Omental fat pad (tissue), 4 donors: ENCODE measurements at places on chromosomes 7 and 10.

DNA sequence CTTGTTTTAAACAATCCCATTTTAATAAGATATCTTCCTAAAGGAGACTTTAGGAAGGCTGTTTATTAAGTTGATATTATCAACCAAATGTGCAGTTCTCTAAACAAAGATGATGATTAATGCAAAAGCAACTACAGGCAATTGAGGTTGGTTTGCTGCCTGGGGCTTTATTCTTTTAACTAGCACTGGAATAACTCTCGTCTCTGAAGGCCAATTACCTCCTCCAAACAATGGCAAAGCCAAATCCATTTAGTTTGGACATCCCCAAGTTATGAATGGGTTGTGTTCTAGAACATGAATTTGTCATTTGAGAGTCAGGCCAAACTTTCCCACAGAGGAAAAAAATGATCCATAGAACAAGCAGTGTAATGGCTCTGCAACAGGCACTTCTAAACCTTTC, 114.1 kb downstream of the SLC16A9 start:
- no peak for DNase-seq

DNA sequence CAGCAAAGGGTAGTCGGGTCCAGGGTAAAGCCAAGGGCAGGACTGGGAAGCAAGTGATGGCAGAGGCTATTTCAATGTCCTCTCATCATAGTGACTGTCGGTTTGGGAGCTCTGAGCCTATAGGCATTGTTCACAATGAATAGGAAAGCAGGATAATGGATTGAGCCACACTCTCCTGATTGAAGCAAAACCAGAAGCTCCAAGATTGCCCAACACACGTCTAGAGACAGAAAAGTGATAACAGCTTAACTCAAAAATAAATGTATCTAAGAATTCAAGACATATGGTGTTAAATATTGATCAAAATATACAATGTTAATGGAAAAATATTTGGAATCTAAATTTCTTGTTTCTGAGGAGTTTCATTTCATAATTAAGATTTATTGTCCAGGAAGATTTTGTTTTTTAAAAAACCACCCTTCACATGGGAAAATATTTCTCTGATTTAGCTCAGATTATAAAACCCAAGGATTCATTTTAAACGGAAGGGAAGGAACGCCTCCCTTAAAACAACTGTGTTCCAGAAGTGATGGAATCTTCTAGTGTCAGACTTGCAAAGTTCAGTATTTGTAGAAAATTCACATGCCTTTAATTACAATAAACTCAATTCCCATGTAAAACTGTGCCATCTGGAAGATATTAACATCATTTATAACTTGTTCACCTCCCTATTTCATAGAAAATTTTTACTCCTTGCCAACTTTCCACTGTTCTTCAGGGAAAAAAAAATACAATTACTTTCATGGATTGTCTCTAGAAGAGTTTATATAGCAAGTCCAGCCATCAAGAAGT, 54.5 kb downstream of the NRP1 start:
- no peak for DNase-seq

GRCh38 chr10:1361411-1362105, 305.4 kb downstream of the WDR37 start:
- DNase-seq: no peak

DNA sequence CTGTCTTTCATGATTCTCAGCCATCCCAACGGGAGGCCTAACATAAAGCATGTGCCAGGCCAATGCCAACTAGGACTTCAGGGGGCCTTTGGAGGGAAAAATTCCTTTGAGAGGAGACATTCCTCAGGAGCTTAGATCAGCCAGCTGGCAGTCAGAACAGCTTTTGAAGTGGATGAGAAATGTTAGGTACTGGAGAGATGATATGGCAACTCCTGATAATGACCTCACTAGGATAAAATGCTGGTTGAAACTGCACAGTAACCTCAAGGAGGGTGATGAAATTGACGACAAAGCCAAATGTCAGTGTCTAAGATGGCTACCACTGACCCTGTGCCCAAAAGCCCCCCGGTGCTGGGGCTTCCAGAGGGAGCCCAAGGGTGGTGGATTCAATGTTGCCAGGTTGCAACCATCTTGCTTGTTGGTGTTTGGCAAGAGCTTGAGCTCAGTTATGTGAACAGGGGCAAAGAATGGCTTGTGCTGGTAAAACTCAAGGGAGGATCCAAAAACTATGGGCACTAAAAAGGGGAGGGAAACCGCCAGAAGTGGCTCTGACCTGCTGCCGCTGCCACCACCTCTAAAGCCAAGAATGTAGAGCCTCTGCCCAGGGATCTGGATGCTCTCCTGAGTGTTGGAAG, 121.2 kb downstream of the UBE2H start:
- no peak for DNase-seq

DNA sequence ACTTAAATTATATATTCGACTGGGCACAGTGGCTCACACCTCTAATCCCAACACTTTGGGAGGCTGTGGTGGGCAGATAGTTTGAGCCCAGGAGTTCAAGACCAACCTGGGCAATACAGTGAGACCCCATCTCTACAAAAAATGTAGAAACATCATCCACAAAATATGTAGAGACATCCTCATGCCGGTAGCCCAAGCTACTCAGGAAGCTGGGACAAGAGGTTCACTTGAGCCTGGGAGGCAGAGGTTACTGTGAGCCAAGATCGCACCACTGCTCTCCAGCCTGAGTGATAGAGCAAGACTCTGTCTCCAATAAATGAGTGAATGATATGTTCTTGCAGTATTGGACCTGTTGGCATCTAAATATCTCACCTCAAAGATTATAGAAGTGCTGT, 22.6 kb upstream of the TNS3 start:
- no peak for DNase-seq

DNA sequence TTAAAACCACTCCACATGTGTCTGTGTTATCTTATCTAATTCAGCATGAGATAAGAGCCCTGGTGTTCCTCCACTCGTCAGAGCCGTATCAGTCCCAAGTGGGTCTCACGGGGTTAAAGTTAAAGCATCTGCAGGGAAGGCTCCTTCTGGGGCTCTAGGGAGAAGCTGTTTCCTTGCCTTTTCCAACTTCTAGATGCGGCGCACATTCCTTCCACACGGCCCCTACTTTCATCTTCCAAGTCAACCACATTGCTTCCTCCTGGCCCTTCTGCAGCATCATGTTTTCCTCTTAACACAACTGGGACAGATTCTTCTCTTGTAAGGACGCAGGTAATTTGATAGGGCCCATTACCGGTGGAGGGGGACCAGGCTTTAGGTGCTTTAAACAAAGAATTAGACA, 620.1 kb upstream of the DPP6 start:
- DNase-seq: no peak

DNA sequence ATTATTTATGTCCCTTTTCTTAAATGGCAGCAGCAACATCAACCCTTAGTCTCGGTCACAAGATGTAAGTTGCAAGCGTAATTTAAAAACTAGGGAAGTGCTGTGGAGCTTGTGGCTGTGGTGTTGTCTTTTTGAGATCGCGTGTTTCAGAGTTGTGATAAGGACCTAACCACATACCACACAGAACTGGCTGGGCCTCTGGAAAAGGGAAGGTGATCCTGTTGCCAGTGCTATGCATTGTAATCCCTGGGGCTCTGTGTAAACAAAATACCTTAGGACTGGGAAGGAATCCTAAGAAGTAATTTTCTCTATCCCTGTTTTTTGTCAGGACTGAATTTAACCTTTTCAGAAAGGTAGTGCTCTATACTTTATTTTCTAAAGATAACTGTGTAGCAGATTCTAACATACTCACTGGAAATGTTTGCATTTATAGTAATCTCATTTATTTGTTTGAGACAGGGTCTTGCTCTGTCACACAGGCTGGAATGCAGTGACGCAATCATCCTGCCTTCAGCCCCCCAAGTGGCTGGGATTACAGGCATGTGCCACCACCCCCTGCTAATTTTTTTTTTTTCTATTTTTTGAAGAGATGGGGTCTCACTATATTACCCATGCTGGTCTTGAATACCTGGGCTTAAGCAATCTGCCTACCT, 60.4 kb downstream of the INPP5F start:
- no peak for DNase-seq

DNA sequence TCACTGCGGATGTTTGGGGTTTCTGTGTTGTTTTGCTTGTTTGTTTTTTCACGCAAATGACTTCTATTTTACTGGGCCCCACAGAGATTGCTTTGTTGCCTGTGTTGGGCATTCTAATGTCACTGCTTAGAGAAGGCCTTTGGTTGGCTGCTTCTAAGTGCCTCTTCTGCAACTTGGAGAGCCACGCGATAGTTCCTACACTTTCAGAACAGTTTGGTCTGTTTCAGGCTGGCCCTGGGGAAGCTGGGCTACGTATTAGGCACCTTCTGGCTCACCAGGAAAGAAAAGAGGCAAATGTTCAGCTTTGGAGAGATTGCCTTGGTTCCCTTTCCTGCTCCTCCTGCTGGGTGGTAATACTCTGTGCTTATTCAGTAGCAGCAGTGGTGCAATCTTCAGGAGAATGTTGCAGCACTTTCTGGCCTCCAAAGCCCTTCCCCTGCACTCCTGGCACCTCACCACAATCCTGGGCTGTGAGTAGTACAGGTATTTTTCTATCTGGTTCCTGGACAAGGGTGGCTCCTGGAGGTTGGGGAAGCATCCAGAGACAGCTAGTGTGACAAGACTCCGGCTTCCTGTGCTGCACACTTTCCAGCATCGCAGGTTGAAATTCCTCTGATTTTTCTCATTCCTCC, 1.2 kb downstream of the ANTXRL start:
- DNase-seq: no peak

DNA sequence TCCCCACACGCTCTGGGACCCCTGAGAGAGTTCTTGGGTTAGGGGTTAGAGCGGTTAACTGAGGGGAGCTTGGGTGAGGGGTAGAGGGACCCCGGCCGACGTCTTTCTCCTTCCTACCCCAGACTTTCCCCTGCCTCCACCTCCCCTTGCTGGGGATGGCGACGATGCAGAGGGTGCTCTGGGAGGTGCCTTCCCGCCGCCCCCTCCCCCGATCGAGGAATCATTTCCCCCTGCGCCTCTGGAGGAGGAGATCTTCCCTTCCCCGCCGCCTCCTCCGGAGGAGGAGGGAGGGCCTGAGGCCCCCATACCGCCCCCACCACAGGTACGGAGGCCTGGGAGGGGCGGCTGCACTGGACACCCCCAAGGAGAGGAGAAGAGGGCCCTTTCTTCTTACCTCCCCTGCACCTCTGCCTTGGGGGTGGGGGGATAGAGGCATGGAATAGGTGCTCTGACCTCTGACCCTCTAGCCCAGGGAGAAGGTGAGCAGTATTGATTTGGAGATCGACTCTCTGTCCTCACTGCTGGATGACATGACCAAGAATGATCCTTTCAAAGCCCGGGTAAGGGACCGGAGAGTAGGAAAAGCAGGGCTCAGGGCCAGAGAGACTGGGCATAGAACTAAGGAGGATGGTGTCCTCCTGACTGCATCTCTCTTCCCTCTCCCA, 1.1 kb downstream of the ZYX start:
- DNase-seq: no peak

DNA sequence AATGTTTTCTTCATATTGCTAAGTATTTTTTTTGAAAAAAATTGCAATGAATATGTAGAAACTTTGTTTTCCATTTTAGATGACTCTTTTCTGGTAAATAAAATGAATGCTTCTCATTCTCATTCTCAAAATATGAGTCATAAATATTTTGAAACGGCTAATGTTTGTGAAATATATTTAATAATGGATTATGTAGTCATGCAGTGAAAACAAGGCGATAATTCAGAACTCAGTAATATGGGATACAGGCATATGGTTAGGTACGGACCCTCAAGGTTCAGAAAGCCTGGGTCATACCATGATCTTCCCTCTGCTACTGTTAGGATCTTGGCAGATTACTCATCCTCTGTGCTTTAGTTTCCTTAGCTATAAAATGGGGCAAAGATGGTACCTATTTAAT, 46.2 kb upstream of the SLC39A12 start:
- DNase-seq: no peak

DNA sequence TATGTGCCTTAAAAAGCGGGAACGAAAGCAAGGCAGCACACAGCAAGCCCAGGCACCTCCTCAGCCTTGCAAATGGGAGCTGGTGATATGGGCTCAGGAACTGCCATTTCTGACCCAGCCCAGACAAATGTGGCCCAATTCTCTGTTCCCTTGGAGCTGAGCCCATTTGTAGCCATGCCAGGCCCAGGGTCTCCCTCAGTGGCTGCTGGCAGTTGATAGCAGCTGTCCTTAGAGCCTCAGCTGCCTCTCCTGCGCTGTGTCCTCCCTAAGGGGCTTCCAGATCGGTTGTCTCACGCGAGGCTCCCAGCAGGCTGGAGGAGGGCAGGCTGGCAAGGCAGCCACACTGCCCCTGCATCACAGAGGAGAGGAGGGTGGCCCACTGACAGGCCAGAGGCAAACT, 275.8 kb downstream of the KCNMA1 start:
- no peak for DNase-seq

- DNase-seq: no peak
These were observed 650.2 kb downstream of the INHBA start for GRCh38 chr7:41052736-41053135.

DNA sequence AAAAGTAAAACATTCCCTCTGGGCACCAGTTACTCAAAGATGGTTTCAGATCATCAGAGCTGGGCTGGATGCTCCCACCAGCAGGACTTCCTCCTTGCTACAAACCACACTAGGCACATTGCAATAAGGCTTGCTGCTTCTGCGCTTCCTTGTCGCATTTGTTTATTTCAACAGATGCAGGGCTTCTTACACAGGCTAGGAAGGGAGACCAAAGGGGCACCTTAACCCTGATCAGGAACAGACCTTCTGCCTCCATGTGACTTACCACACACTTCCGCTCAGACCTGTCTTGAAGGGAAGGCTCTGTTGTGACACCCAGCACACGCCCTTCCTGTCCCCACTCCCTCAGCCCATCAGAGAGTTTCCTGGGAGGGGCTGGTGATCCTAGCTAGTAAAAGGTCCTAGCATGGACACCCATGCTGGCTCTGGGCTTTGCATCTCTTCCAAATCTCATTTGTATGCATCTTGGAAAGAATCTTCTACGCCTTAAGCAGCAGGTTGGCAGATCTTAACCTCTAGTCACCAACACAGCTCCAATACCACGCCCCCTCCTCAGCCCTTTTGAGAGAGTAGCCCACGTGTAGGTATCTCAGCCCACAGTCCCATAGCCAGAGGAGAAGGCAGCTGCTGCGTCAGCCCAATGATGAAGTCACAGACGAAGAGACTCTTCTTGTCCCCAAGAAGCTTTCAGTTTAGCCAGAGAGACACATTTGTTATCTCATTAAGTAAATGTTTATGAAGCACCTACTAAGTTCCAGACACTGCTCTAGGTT, 47.1 kb upstream of the SVIL start:
- DNase-seq: no peak

- no peak for DNase-seq
These were observed 57.6 kb upstream of the AKR1E2 start for GRCh38 chr10:4768416-4768815.
